ENCODE measurements at places on chromosomes 12 and 14.
A peak's percentile ranks its signal among the peaks of the same experiment; 100 is the strongest.

DNA sequence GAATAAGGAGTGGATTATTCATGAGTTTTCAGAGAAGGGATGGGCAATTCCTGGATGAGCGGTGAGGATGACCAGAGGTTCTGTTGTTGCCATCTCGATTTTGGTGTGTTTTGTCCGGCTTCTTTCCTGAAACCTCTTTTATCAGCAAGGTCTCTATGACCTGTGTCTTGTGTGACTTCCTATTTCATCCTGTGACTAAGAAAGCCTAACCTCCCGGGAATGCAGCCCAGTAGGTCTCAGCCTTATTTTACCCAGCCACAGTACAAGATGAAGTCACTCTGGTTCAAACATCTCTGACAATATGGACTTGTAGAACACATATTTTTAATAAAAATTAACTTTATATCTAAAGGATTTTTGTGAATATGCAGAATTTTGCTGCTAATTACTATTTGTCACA, 716.4 kb downstream of the FSCB start:
- DNase-seq = no peak

DNA sequence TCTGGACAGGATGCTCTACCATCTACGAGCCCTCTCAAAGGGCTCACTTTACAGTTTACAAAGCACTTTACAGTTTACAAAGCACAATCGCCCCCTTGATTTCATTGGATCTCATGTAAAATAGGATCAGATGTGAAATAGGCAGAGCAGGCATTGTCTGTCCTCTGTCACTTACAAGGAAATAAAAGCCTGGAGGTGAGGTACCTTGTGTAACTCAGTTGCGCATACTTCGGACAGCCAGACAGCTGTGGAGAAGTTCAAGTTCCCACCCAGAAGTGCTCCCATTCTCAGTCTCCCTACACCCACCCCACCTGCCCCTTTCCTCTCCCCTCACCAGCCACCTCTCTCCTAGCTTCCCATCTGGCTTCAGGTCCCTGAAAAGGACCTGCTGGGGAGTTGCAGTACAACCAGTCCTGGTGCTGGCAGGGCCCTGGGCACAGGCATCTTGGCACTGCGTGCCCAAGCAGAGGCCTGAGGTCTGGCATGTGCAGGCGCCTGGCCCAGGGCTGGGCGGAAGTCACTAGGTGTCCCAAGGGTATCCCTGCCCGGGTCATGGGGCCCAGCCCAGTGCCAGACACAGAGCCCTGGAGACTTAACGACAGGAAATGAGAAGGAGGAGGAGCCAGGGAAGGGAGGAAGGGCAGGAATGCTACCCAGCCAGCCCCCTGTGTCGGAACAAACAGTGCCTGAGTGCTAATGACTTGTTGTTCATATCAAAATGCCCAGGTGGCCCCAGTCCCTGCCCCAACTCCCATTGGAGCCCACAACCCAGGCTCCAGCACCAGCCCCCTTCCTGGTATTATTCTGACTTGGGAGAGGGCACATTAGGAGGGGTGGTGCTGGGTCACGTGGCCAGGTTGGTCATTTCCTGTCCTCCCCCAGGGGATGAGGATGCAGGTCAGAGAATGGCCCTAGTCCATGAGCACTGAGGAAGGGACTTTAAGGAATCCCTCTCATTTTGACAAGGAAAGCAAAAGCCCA, 5.4 kb downstream of the RAPGEF3 start:
- no peak for DNase-seq

DNA sequence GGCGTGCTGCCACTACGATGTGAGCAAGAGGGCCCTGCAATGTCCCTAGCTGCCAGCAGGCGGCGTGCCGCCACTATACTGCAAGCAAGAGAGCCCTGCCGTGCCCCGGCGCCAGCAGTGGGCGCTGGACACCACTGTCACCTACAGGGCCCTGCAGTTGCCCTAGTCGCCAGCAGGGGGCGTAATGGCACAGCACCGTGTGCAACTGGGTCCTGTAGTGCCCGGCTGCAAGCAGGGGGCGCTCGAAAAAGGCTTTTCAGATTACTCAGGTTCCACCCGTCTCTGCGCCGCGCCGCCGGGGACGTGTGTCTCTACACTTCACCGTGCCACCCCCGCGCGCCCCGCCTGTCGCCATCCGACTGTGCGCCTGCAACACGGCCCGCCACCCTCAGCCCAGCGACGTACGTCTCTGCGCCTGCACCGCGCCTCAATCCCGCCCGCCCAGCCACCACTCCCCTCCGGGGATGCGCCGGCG, 1356.9 kb downstream of the TMEM121 start:
- DNase-seq = peak; percentile 22

GRCh38 chr14:89411976-89412375, 5.1 kb downstream of the FOXN3 start:
- no peak for DNase-seq

- DNase-seq = peak; percentile 70
These were observed 138.7 kb downstream of the PHLDA1 start for GRCh38 chr12:75892731-75893408.

DNA sequence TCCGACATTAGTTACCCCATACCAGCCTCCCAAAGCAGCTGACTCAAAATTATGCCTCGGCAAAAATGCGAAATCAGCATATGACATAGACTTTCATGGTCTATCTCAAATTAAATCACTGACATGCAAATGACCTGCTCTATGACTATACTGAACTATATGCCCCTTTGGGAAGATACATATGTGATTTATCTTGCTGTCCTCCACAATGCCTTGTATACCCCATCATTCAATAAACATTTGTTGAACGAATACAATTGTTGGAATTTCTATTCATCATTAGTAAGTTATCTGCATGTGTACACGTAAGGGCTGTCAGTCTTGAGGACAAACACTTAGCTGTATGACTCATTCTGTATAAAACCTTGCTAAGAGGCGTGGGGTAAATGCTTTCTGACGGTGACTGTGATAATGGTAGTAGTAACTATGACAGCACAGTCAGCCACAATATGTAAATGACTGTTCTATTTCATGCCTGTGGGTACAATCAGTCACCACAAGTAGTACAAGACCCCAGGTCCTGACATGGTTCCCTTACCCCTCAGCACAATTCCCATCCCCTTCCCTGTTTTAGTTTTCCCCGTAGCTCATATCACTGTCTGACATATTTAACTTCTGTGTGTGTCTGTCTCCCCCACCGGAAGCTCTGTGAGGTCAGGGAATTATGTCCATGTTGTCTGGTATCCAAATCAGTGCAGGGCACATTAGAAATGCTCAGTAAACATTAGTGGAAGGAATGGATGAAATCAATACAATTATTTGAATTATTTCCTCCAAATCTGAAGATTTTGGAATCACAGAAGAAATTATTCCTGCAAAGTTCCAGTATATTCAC, 42.8 kb downstream of the STXBP6 start:
- DNase-seq = peak; percentile 93

DNA sequence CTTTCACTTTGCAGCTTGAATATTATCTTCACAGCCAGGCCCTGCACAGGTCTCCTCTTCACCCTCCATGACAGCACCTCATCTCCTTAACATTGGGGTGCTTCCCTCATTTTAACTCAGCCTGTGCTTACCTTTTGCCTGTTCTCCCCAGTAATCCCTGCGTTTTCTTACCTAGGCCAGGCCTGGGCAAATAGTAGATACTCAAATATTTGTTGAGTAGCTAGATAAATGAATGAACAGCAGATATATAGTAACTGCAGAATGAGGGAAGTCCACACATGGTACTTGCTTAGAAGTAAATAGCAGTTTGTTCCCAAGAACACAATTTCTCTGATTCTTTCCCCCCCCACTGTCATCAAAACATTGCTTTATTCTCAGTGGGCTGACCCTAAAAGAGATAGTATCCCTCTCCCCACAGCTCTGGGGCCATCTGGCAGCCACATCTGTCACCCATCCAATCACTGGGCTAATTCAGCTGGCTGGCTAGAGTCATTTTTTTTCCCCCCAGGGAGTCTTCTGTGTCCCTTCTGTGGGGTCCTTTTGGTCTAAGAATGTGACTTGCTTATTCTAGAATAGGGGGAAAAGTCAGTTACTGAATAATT, 43.2 kb downstream of the APPL2 start:
- DNase-seq = no peak

DNA sequence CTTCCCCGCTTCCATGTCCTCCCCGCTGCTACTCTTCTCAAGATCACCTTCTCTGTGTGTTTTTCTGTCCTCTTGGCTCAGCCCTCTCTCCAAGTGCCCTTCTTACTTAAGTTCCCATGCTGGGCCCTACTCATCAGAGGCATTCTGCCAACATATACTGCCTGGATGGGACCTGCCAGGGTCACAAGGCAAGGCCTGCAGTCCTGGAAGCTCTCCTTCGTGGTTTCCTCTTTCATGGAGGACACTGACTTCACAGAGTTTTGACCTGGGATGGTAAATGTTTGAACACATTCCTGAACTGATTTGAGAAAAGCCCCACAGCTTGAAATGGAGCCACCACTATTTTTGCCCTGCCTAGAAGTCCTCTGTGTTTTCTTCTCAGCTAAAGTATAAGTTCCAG, 140.9 kb downstream of the TMEM30B start:
- DNase-seq = no peak

GRCh38 chr14:25041484-25041883, 8.5 kb downstream of the STXBP6 start:
- no peak for DNase-seq

- no peak for DNase-seq
These were observed 244.0 kb upstream of the FKBP4 start for GRCh38 chr12:2550561-2551411.

DNA sequence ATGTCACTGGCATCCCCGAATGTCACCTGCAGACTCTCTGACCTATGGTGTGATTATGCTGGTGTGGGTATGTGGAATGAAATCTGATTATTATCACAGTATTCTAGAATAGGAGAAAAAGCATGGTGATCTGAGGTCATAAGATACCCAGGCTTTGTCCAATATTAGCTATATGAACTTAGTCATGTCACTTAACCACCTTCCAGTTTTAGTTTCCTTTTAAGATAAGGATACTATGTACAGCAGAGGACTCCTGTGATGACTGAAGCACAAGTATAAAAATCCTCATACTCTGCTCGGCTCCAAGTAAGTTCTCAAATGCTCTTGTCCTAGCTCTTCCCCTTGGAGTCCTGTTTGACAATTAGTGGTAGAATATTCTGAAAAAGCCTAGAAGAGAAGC, 2.8 kb downstream of the GNS start:
- no peak for DNase-seq

- DNase-seq = no peak
These were observed 112.5 kb downstream of the FBXL14 start for GRCh38 chr12:1481906-1482305.

GRCh38 chr12:59084511-59085375, 164.4 kb upstream of the LRIG3 start:
- peak; percentile 20 for DNase-seq

- no peak for DNase-seq
These were observed 49.4 kb downstream of the VWF start for GRCh38 chr12:6074979-6075585.

DNA sequence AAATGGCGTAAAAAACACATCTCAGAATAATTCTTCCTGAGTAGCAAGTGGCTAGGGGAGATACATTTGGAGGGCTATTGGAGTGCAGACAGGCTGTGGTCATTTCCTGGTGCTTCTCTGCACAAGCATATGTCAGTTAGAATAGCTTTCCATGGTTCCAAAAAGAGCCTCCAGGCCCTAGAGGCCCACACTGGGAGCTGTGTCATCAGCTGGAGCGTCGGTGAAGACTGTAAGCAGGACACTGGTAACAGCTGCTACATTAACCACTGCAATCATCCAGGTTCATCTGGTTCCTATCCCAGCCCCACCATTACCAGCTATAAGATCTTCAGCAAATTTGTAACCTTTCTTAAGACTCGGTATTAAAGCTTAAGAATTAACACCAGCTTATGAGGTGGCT, 31.7 kb upstream of the APPL2 start:
- no peak for DNase-seq

GRCh38 chr14:23352506-23353432, at the start of gene SLC22A17:
Gene SLC22A17 (minus strand): TSS chr14:23352887.
- DNase-seq = peak; percentile 95

GRCh38 chr12:132320767-132321211, 8.6 kb downstream of the GALNT9 start:
- no peak for DNase-seq

GRCh38 chr12:8564656-8565055, 24.0 kb upstream of the CLEC4E start:
- no peak for DNase-seq

DNA sequence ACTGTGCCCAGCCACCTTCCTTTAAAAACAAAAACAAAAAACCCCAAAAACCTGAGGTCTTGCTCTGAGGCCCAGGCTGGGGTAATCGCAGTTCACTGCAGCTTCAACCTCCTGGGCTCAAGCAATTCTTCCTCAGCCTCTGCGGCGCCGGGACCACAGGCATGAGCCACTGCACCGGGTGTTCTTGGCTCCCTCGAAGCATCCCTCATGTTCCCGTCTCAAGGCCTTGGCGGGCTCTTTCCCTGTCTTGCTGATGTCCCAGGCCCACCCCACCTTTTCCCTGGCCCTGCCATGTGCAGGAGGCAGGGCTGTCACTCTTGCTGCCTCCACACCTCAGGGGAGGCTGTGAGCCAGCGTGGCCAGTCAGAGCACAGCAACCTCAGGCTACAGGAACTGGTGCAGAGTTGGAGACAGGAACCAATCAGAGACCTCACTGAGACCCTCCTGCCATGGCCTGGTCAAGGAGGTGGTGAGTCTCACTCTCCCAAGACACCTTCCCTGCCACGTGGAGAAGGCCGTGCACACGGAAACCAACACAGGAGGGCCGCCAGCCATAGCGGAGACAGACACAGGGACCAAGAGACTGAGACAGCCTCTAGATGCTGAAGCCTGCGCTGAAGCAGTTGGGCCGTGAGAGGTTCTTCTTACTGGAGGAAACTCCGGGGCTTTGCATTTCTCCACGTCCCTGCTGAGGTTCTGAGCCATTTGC, 6.0 kb upstream of the AMN start:
- no peak for DNase-seq

DNA sequence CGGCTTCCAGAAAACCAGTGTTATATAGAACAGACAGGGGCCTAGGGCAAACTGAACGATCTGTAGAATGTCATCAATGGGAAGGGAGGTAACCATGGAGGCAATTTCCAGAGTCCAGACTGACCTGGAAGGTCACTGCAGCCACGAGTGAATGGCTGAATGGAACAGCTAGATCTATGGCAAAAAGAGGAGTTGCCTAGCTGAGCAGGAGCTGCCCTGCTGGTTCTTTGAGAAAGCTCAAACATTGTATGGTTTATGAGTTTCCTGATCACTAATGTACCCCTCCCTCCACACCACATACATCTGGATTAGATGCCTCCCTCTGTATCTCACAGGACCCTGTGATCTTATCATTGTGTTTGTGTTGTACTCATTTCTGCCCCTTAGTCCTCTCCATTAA, 1.0 kb upstream of the RERG start:
- DNase-seq = no peak

- no peak for DNase-seq
These were observed 60.3 kb upstream of the NTF3 start for GRCh38 chr12:5371631-5372030.

DNA sequence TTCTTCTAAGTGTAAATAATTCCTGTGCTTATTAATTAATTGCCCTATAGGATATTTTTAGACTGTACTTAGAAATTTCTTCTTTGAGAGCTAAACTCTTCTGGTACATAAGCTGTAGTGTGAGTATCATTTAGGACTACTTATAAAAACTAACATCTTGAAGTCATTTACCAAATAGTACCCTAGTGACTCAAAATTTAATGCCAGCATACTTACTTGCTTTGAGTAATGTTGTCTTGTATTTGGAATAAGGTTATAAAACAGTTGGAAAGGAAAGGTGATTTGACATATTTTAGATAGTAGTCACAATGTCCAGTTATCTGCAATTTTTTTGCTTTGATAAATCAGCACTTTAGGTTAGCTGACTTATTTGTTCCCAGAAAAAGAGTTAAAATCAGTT, 39.1 kb downstream of the SPATA7 start:
- no peak for DNase-seq
